ENCODE measurements at places on chromosomes 7 and 10.

DNA sequence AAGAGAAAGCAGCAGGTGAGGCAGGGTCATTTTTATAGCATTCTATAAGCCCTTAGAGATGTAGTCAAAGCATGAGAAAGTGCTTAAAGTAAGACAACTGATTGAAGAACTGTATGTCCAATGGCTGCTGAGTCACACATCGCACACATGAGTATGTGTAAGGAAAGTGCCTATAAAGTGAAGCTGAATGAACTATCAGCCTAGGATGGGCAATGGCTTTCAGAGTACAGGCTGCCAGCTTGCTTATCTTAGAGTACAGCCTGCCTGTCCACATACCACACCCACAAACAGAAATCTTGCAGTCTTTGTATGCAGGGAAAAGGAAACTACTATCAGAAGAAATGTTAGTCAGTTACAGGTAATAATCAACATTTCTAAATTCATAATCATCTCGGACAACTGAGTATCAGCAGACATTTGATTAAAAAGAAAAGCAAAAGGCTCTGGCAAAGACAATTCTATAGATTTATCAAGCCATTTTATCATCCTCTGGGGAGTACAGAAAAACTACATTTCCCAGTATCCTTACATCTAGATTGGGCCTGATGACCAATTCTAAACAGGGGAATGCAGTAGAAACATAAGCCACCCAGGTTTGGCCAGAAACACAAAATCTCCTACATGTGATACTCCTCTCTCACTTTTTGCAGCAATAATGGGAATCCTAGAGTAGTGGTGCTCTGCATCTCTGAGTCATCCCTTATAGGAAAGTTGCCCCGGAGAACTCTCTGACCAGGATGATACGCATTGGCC, 16.2 kb upstream of the EPHB6 start:
- DNase-seq, result no peak

GRCh38 chr10:15045380-15045779, 1.6 kb downstream of the OLAH start:
- DNase-seq, result no peak

- DNase-seq, result no peak
These were observed 133.8 kb downstream of the PON1 start for GRCh38 chr7:95190515-95190914.

DNA sequence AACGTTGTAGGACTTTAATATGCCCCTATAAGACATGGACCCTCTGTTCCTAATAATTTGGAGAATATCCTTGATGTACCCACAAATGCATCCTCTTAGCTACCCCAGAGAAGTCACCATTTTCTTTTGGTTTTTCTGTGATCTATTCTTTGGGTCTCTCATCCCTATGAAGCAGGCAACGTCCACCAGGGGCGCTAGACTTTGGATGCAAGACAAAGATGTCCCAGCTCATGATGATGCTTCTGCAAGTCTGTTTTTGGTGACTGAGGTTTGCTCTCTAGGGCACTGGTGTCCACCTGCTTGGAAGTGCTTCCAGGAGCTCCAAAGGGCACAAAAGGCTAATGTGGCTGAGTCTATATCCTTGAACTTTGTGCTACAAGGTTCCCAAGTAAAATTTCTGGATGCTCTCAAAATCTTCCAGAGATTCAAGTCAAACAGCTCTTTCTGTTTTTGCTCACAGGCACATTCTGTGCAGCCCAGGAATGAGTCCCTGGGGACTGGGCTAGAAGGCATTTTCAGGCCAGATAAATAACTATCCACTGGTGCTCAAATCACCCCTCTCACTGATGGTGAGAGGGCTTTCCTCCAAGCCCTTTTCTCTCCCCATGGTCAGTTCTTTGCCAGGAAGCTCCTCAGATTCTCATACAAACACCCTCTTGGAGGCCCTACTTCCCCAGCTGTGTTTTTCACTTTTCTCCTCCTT, 166.4 kb downstream of the C7orf25 start:
- peak; percentile 36 for DNase-seq

GRCh38 chr10:84173501-84173929, at the start of gene GPR15LG:
Gene GPR15LG, plus strand, starts transcription at chr10:84173801. Its CDS starts 51 bp downstream, at chr10:84173852.
- no peak for DNase-seq

DNA sequence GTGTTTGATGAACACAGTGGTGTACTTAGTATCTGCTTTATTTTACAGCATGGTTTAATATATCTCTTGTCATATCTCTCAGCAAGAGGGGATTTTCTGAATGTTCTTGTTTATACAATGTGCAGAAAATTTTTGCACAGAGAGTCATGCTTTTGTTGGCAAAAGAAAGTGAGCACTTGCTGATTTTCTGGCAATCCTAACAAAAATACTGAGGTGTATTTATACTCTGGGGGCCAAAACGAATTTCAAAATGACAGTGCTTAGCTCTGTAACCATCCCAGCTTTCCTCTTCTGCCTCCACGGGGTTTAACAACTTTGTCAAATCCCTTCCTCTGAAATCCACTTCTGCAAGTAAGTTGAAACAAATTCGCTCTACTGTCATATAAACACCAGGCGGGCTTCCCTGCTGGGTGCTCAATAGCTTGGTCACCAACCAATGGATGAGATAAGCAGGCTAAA, 169.2 kb downstream of the NOC3L start:
- DNase-seq, result no peak

GRCh38 chr10:80104066-80104926, 25.8 kb downstream of the TMEM254 start:
- DNase-seq, result peak; percentile 50

DNA sequence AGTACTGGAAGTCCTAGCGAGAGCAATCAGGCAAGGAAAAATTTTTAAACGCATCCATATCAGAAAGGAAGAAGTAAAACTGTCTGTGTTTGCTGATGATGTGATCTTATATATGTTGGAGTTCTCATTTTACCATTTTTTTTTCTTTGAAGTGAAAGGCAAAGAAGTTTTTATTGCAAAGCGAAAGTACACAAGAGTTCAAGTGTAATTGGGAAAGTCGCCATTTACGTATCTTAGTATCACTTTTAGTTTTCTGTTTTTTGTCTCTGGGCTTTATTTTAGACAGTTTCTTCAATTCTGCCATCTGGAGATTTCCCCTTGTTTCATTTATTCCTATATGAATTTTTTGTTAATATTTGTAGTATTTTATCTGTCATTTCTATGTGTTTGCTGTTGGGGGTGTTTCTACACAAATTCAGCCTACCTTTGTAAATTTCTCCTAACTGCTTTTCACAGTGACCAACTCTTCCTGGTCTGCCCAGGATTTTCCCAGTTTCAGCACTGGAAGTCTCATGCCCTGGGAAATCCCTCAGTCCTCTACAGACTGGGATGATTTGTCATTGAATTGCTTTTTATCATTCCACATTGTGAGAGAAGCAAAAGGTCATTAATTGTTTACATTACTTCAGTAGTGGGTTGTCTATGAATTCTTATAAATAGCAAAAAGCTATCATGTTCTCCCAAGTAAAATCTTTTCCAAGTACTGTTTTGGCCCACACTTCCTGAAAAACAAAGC, 23.2 kb downstream of the BET1 start:
- no peak for DNase-seq

GRCh38 chr10:23047201-23048050, 48.0 kb upstream of the MSRB2 start:
- DNase-seq, result no peak

GRCh38 chr10:14349081-14349480, 18.4 kb upstream of the FRMD4A start:
- no peak for DNase-seq

GRCh38 chr10:79318369-79318768, 28.9 kb upstream of the PPIF start:
- no peak for DNase-seq

GRCh38 chr7:101877882-101878591, 60.6 kb downstream of the CUX1 start:
- no peak for DNase-seq

- DNase-seq, result peak; percentile 52
These were observed 18.2 kb downstream of the DNAJC12 start for GRCh38 chr10:67819768-67820204.

DNA sequence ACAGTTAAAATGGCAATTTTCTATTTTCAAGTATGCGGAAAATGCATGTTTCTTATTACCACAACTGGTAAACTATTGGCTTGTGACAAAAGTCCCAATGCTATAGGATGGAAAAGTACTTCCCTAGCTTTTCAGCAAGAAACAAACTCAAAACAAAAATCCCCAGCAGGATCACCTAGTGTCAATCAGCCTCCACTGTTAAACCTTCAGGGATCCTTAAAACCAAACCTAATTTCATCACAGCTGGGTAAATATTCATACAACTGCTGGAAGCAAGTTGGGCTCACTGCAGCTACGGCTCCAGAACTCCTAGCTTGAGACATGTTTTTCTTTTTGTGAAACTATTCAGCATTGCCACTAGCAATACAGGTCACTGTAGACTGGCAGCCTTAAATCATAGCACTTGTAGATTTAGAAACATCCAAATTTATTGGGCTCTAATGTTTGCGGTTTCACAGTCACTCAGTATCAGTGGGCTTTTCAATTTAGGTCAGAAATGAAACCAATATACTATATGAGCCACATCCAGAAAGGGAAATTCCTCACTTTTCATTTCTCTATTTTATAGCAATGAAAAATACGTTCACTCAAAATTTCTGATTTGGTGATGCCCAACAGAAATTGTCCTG, 145.2 kb upstream of the ANK3 start:
- peak; percentile 49 for DNase-seq

DNA sequence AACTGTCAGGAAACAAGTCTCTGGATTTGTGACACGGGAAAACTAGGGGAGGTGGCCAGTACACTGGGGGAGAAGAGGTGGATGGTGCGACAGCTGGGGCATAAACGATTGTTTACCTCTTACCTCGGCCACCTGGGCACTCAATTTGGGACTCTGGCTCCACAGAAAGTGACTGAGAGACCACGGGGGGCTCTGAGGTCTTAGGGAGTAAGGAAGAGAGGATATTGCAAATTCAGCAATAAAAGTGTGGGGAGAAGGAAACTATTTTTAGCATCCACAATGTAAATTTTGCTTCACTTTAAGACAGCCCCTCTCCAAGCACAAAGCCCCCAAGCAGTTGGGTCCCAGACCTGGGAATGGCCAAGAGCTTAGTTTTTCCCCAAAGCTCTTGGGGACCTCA, 440.5 kb downstream of the GRID1 start:
- no peak for DNase-seq

DNA sequence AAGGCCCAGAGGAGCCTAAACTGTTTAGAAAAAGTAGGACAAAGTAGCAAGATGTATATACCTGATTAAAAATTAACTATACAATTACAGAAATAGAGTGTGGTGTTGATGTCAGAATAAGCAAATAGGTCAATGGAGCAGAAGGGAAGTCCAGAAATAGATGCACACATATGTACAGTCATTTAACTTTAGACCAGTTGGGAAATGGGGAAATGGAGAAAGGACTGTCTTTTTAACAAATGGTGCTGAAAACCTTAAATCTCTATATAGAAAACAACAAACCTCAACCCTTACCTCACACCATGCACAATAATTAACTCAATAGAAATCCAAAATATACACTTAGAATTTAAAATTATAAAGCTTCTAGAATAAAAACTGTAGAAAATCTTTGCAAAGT, 72.2 kb downstream of the CH25H start:
- DNase-seq, result no peak

- no peak for DNase-seq
These were observed 78.5 kb downstream of the ZRANB1 start for GRCh38 chr10:125020386-125020785.

- peak; percentile 45 for DNase-seq
These were observed 46.9 kb upstream of the KDM7A start for GRCh38 chr7:140223515-140224221.

- no peak for DNase-seq
These were observed 12.9 kb upstream of the UBN2 start for GRCh38 chr7:139218173-139218572.

GRCh38 chr7:73706126-73707044, 13.1 kb downstream of the STX1A start:
- DNase-seq, result peak; percentile 65

GRCh38 chr10:120979435-120980278, 128.5 kb downstream of the WDR11 start:
- DNase-seq, result peak; percentile 8

GRCh38 chr7:38141187-38141586, 36.9 kb upstream of the STARD3NL start:
- DNase-seq, result no peak

- DNase-seq, result peak; percentile 85
These were observed 882 bp upstream of the LRRC61 start for GRCh38 chr7:150322114-150322832.

DNA sequence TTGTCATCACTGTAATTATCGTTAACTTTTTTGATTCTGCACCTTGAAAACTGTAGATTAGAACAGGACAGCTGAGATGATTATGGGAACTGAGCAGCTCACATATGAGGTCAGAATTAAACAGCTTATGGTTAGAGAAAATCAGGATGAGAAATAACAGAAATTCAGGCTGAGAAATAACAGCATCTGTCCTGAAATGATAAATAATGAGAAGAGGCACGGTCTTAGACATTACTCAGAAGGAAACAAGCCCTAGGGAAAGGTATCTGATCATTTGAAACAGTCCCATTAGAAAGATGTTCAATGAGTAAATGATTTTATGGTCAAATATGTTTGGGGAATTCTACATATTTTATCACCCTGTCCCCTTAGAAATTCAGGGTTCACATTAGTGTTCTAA, 65.6 kb upstream of the PCGF5 start:
- no peak for DNase-seq

Measured in activated CD4-positive, alpha-beta T cell treated with anti-CD3 and anti-CD28 coated beads, Interleukin-2, Interleukin-6, amounts not matched to agents 100 ng/mL and 50 ng/mL, durations not matched to agents 16 hours and 8 hours (primary cell).